Activated CD4-positive, alpha-beta T cell treated with anti-CD3 and anti-CD28 coated beads, Interleukin-2, amount 50 U/mL, for 1 hour (primary cell): ENCODE measurements at places on chromosomes 6 and 20.

DNA sequence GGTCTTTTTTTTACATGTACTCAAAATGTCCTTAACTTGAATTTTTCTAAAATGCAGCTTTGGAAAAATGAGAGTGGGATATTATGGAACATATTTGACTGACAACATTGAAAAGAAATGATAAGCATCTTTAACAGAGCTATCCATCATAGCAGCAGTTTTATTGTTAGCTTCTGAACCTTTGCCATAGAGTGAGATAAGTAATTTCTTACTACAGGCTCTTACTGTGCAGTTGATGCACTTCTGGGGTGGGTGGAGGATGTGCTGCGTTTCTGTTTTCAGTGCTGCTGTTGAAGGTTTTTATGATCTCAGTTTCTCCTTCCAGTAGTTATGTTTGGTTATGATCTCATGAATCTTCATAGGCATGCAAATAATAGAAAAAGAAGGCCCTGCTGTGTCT is 267.0 kb downstream of the TMEM242 start:
- DNase-seq, result no peak

- DNase-seq, result peak; percentile 42
Observed at GRCh38 chr6:31402324-31403282, 792 bp upstream of the MICA start.

GRCh38 chr6:26097268-26097875 is 10.1 kb downstream of the HFE start:
- peak; percentile 63 for DNase-seq

- DNase-seq, result no peak
Observed at GRCh38 chr6:55319961-55320695, 7.1 kb upstream of the GFRAL start.

- DNase-seq, result no peak
Observed at GRCh38 chr6:6909111-6909510, 198.7 kb upstream of the RREB1 start.
